ENCODE measurements at places on chromosomes 5 and 9.

GRCh38 chr5:72376381-72376780 is 56.2 kb downstream of the PTCD2 start:
- DNase-seq = no peak

GRCh38 chr9:4984171-4984620 is 876 bp upstream of the JAK2 start:
- no peak for DNase-seq

DNA sequence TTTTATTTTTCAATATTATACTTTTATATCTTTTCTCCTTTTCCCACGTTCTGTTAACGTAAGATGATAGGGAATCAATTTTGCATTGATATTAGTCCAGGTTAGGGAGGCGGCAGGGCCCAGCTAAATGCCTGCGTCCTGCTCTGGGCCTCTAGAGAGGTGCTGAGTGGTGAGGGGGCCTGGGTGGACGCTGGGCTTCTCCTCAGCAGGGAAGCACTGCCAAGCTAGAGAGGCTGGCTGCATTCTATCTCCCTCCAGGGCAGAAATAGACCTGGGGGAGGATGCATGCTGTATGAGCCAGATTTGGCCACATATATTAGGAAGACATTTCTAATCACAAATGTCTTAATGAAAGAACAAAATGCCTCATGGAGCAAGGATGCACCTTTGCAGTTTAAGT is 43.6 kb upstream of the NKX2-5 start:
- no peak for DNase-seq

- no peak for DNase-seq
Observed at GRCh38 chr9:83011611-83012010, 51.3 kb downstream of the RASEF start.

DNA sequence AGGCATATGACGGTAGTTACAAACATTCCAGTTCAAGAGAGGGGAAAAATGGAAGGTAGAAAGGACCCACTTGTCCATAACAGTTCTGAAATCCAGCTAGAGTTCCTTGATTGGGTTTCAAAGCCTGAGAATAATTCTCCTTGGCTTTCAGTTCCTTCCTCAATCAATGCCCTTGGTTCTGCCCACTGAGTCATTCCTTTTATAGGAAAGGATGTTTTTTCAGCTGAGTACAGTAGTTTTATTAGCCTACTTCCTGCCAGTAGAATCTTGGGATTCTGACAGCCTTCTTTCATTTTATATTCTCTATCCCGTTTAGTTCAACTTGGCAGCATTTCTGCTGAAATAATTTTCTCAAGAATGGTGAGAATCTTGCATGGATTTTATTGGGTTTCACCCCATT is 386.9 kb upstream of the SMC2 start:
- DNase-seq = no peak

GRCh38 chr9:4489919-4490704 is at the start of gene SLC1A1:
SLC1A1 (plus strand) TSS chr9:4490468; CDS start chr9:4490680, 212 bp downstream.
- DNase-seq = peak; percentile 12

DNA sequence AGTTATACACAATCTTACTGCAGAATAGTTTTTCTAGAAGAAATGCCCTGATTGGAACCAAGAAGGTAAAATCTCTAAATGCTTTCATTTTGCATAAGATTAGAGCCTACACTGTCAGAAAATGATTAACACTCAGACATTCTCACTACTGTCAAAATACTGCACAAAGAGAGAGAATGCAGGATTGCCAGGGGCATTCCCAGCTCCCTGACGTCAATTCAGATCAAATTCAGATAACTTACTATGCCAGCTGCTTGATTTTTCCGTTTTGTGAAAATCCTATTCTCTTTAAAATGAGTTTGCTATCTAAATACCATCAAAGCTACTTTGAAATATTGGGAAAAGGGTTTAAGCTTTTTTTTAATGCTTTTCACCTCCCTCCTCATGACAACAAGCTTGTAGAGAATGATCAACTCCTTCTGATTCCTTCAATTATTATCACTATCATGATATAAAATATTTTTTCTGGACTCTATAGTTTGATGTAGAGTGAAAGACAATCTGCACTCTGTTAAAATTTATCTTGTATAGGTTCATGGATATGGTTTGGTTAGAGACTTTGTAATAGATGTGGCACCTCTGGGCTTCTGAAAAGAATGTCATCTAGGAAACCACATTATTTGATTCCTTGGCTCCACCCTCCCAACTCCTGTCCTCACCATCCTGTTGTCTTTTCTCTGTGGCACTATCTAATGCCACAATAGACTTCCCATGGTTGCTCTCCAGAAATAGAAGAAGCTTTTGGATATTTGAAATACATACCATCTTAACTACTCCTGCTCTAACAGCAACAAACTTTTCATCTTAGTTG is 407.7 kb downstream of the PDE4D start:
- no peak for DNase-seq

- no peak for DNase-seq
Observed at GRCh38 chr5:133261993-133262392, 210.2 kb downstream of the HSPA4 start.

GRCh38 chr9:136899196-136899595 is 12.9 kb downstream of the TRAF2 start:
- DNase-seq = no peak

DNA sequence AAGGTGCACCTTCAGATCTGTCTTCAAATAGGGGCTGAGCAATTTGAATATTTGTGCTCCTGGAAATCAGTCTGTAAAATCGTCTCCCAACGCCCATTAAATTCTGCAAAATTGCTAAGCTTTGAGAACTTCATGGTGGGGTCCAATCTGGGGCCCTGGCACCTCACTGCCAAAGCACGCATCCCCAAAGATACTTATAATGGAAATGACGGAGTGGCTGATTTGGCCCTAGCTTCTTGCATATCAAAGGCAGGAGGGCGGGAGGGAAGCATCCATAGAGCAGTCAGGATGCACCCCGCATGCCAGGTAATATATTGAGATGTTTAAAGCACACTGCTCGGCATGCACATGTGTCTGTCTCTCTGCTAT is 422.3 kb downstream of the EBF1 start:
- DNase-seq = no peak

Measured in stimulated activated CD4-positive, alpha-beta T cell treated with anti-CD3 and anti-CD28 coated beads, Interleukin-1b, Interleukin-23, amount 100 ng/mL, for 24 hours (primary cell).